ENCODE measurements at places on chromosomes 12 and 14.
A peak's percentile ranks its signal among the peaks of the same experiment; 100 is the strongest.

DNA sequence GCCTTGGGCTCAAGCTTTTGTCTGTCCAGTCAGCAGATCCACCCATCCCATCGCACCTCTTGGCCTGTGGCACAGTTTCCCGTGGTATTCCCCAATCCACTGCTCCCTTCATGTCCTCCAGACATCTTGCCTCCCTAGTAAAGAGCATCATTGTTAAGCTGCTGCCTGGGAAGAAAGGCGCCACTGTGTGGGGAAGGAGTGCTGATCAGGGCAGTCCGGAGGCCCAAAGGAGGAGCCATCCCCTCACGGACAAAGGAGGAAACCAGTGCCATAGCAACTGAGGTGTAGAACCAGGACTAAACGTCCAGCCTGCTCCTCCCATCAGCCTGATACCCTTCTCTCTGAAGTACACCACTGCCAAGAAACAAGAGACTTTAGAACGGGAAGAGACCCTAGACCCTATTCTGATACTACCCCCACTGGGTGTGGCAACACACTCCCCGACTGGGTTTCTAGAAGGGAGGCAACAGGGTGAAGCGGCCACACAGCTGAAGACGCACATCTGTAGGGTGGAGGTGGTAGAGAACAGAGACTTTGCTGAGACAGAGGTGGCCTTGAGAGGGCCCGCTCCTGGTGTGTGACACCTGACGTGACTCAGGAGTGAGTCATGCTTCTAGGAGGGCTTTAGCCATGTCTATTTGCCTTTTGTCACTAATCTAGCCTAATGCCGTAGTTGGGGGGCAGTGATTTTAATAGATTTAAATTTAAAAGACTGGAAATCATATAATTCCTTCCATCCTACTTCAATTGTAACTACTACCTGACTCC, 185.0 kb downstream of the DPF3 start:
- DNase-seq: peak; percentile 17

DNA sequence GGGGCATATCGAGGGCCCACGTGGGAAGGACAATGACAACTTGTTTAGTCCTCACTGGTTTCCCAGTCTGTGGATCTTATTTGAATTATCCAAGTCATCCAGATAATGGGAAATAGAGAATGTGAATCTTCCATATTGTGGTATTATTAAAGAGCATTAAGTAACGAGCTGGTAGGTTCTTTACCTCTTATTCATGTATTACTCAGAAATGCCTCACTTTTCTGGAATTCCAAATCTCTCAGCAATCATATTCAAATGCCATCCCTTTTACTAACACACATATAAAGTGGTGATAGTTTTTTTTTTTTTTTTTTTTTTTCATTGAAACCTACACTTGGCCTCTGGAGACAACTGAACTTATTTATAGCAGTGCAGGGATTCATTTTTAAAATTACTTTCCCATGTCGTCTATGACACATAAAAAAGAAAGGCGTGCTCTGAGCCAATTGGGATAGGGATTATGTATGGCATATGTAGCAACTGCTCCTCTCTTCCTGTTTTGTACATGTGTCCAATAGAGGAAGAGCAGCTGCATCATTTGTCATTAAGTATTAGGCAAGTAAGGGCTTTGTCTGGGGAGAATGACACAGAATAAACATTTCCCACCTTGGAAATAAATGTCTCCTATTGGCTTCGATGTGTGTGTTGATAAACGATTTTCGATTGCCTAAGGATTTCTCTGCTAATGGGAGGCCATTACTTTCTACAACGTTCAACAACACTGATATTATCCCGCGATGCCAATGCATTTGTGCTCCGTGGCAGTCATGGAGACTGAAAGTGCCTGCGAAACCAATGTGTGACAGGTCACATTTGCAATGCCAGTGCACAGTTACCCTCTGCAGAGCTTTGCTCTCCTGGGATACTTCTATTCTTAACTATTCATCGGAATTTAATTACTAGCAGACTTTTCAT, 78.6 kb upstream of the IFNG-AS1 start:
- DNase-seq: no peak

- no peak for DNase-seq
Measured at GRCh38 chr14:22849212-22849819, 12.9 kb downstream of the MMP14 start.

- DNase-seq: peak; percentile 49
Measured at GRCh38 chr12:95548056-95548538, 3.2 kb downstream of the USP44 start.

DNA sequence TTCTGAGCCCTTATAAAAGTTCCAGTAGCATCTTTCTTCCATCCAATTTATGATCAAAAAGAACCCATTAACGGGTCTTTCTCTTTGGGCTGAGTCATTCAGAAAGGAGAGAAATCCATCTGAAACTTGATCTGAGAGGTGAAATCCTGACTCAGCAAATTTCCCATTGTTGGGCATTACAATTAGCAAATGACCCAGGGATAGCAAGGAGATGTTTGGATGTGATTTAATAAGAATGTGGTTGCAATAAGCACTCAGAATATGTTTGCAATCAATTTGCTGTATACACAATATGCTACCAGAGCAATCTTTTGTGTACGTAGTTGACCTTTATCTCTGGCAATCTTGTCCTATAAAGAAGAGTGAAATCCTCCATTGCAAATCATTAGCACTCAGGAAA, 122.7 kb downstream of the CCDC60 start:
- no peak for DNase-seq

GRCh38 chr14:67199016-67199415, 9.8 kb downstream of the GARIN2 start:
- DNase-seq: no peak

- no peak for DNase-seq
Measured at GRCh38 chr12:89280833-89281538, 71.3 kb downstream of the DUSP6 start.

DNA sequence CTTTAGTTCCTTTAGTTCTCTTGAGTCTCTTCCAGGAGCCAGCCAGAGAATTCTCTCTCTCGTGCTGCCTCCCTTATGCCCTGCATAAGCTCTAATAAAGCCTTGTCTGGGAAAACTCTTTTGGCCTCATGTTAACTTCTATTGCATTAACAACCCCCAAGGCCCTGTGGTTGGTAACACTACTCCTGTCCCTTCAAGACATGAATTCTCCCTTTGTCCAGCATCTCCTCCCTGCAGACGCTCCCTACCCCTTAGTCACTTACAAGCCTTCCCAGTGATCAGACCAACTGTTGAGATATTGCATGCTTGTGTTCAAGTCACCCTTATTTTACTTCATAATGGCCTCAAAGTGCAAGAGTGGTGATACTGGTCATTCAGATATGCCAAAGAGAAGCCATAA, 12.1 kb downstream of the LTBR start:
- DNase-seq: no peak

DNA sequence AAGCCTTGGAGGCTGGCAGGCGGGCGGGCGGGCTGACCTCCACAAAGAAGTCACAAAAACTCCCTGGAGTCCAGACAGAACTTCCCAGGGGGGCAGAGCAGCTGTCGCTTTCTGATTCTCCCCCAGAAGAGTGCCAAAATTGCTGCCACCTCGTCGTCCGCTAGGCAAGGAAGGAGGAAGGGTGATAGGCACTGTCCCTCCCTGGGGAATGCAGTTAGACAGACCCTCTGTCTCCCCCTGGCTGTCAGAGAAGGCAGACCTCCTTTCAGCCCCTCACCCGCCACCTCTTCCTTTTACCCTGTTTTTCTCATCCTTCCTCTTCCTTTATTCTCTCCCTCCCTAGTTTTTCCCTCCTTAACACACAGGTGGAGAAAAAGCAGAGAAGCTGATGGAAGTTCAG, 18.7 kb downstream of the GRIN2B start:
- DNase-seq: no peak

- DNase-seq: no peak
Measured at GRCh38 chr14:91350483-91350812, 67.2 kb downstream of the CCDC88C start.

GRCh38 chr12:51951843-51952722, 584 bp downstream of the ACVR1B start:
- peak; percentile 13 for DNase-seq

- DNase-seq: no peak
Measured at GRCh38 chr12:122062832-122063693, 15.5 kb upstream of the MLXIP start.

GRCh38 chr14:60963761-60964160, 17.1 kb downstream of the TRMT5 start:
- no peak for DNase-seq

Measured in activated CD4-positive, alpha-beta T cell treated with anti-CD3 and anti-CD28 coated beads for 48 hours (primary cell).